Large intestine (tissue), 12 donors: ENCODE measurements at places on chromosomes 16 and 17. TPM values are rescaled to one million over a fixed set of nuclear protein-coding genes. Genes with fewer than 3 reads are reported as not detected.

The HID1 gene
- 42.3 TPM for polyA plus RNA-seq

The ZNF750 gene
- polyA plus RNA-seq = 0.18 TPM

The KRT33B gene
- polyA plus RNA-seq = not detected

The KCNJ2 gene
- polyA plus RNA-seq = 1.4 TPM

The WFIKKN2 gene
- polyA plus RNA-seq = 0.13 TPM

The MYH3 gene
- 26.7 TPM for polyA plus RNA-seq

The LLGL2 gene
- polyA plus RNA-seq = 149 TPM

The SEZ6 gene
- 4.6 TPM for polyA plus RNA-seq
